CD14-positive monocyte (primary cell): ENCODE measurements at places on chromosomes 3 and 15. TPM values are rescaled to one million over a fixed set of nuclear protein-coding genes. Genes with fewer than 3 reads are reported as not detected.

Gene CPEB1
- polyA plus RNA-seq, result not detected

Gene FGF7
- polyA plus RNA-seq, result not detected

Gene TRH
- not detected for polyA plus RNA-seq

Gene SMCO1
- not detected in 2 replicates for polyA plus RNA-seq

Gene SLC38A3
- polyA plus RNA-seq, result not detected in 2 replicates

Gene GOLGA6B
- not detected for polyA plus RNA-seq

Gene PRTG
- not detected in 2 replicates for polyA plus RNA-seq

Gene RPL22L1
- polyA plus RNA-seq, result 26.8 TPM

Gene BNC1
- not detected for polyA plus RNA-seq
